ENCODE measurements at places on chromosomes 16 and 17.

DNA sequence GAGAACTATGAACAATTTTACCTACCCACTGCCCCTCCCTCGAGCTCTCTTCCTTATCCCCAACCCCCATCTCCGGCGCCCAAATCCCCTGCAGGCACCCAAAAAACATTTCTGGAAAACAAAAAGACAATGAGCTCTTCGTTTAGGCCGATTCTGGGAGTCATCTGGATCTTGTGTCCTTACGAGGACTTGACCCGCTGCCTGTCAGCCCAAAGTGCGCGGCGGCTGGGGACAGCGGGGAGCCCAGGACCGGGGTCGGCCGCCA, 524 bp downstream of the STRADA start:
- DNase-seq = peak; percentile 38

DNA sequence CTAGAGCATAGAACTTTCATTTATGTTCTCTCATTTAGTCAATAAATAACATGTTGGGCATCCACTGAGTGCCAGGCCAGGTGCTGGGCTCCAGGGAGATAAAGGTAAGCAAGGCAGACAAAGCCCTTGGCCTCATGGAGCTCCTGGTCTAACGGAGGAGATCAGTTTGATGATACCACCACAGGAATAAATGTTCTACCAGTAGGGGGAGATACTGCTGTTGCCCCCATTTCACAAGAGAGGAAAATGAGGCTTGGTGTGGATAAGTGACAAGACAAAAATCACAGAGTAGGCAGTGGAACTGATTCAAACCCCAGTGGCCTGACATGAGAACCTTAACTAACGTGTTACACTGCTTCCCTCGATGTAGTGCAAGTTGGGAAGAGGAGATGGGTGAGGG, 80.4 kb upstream of the ERCC4 start:
- no peak for DNase-seq

- DNase-seq = no peak
Measured at GRCh38 chr16:28285649-28286048, 6.7 kb upstream of the SBK1 start.

GRCh38 chr17:63382826-63383225, 63.3 kb downstream of the CYB561 start:
- DNase-seq = no peak

DNA sequence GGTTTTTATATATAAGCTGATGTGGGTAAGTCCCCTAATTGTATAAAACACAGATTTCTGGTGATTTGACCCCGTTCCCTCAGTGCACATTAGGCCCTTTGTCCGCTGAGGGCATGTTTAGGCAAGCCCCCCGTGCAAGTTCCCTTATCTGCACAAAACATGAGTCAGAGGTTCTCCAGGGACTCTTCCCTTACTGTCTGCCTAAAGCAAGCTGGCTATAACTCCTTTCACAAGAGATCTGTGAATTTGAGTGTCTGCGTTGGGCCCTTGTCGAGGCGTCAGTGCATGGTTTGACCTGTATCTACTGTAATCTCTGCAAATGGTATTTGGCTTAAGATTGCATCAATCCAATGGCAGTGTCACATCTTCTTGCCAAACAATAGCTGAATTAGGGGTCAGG, 712.8 kb downstream of the CDH8 start:
- DNase-seq = no peak

GRCh38 chr17:62968445-62968923, 2.4 kb downstream of the TANC2 start:
- DNase-seq = peak; percentile 94

GRCh38 chr16:82638095-82638798, 11.5 kb downstream of the CDH13 start:
- no peak for DNase-seq

GRCh38 chr16:58848662-58849002, 114.5 kb upstream of the GOT2 start:
- DNase-seq = no peak

DNA sequence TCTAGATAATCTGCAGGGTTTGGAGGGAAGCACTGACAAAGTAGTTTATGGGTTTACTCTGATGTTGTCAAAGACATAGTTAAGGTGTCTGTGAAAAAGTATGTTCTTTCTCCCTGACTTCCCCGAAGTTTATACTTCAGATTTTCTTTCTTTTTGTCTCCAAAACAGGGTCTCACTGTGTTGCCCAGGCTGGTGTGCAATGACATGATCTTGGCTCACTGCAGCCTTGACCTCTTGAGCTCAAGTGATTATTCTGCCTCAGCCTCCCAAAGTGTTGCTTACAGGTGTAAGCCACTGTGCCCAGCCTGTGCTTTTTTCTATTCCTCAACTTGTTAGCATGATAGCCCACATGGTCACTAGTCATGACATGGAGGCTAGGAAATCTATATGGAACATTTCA, 20.9 kb downstream of the SF3B3 start:
- DNase-seq = no peak
